Stimulated activated CD8-positive, alpha-beta memory T cell treated with anti-CD3 and anti-CD28 coated beads, Interleukin-15, amount 100 ng/mL, for 48 hours (primary cell): ENCODE measurements at places on chromosomes 12 and 14.
A peak's percentile ranks its signal among the peaks of the same experiment; 100 is the strongest.

DNA sequence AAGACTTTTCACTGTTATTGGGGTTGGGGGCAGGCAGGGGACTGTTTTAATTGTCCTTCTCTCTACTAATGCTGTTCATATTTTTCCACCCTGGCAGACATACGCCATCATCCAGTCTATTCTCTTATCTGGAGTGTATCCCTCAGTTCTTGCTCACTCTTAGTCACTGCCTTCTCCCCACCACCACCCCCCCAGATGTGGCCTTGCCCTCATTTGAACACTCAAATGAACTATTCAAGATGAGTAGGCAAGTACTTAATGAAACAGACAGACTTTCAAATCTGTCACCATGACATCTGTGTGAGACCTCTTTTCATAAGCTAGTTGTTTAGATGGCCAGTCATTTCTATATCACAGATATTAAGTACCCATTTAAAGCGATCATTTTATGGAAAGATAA is 10.1 kb downstream of the NUDT4 start:
- DNase-seq, result peak; percentile 74

DNA sequence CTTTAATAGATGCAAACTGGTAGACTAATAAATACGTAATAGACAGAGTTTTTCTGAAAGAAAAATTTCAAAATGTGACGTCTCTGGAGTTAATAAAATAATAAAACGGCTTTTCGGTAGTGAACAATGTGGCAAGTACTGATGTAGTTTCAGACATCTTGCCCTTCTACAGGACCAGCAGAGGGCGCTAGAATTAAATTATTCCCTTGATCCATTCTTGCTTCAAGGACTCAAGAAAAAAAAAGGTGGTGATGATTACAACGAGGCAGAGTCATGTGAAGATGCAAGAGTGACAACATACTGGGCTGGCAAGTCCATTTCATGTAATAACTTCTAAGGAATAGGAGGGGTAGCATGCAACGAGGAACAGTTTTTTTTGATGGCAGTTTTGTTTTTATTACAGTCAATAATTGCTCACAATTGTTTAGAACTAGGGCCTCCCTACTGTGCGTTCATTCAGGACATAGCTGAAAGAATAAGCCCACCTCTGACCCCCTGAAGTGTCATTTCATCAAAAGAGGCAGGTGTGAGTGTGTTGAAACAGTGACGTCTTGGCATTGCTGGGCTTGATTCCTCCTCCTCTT is 101.0 kb upstream of the GZMB start:
- DNase-seq, result no peak

DNA sequence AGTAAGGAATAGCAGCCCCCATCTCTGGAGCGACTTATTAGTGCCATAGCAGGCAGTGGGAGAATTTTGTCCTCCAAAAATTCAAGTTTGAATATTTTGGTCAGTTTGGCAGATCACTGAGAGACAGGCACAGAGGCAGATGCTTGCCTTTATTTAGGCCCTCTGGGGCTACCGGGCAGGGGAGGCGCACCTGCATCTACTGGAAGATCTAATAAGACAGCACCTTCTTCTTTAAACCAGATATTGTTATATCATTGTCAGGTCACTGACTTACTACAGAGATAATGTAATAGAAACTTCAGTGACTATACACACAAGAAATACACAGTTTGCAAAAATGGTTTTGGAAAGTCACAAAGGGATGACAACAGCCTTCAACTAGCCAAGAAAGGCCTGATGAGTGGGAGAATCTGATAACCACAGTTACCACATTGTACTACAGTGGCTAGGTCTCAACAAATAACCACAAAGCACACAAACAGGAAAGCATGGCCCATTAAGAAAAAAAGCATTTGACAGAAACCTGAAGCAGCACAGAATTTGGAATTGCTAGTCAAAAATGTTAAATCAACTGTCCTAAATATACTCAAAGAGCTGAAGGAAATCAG is 56.8 kb downstream of the CDK17 start:
- no peak for DNase-seq

DNA sequence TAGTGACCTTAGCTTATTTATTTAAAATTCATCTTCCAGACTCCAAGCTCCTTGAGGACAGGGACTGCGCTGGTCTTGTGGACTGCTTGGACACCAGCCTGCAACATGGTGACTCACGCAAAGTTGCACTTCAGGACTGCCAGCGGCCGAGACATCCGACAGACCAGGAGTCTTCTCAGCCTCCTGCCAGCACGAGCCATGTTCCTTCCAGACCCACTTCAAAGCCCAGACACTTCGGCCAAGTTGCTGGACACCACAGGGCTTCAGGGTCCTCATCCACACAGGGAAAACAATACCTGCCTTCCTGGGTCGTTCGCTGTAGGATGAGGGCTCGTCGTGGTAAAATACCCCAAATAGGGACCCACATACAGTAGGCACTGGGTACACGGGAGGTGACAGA is 88.7 kb downstream of the BCL11B start:
- DNase-seq, result no peak

GRCh38 chr12:71840231-71840847 is 780 bp downstream of the TBC1D15 start:
- no peak for DNase-seq

GRCh38 chr12:44465139-44465538 is 411.0 kb downstream of the NELL2 start:
- DNase-seq, result no peak

DNA sequence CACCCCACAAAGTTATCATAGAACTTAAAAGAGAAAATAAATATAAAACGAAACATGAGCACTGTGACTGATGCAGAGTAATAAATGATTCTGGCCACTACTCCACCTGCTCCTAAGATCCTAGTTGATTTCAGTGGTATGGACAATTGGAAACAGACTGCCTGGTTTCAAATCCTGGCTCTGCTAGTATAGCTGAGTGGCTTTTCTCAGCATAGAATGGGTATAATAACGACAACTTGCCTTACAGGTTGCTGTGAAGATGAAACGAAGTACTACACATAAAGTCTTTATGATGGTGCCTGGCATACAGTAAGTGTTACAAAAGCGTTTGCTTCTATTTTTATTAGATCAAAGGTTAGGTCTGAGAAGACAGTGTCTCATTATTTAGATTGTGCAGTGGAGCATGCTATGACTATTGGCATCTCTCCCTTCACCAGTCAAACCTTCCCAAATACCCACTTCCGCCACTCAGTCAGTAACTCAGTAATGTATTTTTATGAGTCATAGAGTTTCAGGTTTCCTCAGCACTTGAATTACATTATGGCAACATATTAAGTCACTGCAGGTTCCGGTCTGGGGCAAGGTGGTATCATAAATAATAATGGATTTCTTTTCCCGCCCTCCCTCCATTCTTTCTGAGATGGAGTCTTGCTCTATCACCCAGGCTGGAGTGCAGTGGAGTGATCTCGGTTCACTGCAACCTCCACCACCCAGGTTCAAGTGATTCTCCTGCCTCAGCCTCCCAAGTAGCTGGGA is 29.7 kb upstream of the NR2C1 start:
- DNase-seq, result peak; percentile 20

DNA sequence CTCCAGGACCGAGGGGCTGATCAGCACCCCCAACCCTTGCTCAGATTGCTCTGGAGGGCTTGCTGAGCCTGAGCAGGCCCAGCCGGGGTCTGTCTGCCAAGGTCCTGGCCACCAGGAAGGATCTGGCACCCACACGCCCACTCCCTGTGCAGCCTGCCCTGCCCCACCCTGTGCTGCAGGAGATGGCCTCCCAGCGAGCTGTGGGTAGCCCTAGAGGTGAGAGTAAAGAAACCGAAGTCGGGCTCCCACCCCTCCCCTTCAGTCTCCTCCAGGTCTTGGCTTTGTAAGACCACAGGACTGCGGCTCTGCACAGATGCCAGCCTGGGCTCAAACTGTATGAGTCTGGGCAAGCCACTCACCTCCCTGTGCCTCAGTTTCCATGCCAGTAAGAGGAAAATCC is 307.8 kb downstream of the BCL11B start:
- DNase-seq, result no peak

- DNase-seq, result no peak
These were observed 115.9 kb downstream of the BCL11B start for GRCh38 chr14:99156090-99156425.

GRCh38 chr14:63966407-63966806 is 113.6 kb downstream of the SYNE2 start:
- no peak for DNase-seq

- no peak for DNase-seq
These were observed 18.1 kb downstream of the GMFB start for GRCh38 chr14:54470701-54471100.

DNA sequence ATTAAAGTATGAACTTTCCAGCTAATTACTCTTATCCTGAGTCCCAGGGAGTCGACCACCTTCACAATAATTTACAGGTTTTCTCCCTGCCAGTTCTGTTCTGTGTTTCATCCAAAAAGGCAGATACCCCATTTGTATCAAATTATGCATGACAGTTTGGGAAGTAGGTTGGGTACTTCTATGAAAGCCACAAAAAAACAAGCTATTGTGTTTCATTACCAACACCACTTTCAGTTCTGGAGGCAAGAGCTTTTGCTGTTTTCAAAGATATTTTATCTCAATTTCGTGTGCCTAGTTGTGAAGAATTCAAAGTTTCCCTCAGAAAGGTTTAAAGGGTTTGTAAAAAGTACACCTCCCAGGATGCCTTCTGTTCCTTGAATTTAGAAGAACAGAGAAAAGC is 557.4 kb downstream of the FLRT2 start:
- no peak for DNase-seq
